ENCODE measurements at places on chromosomes 2 and 18.

GRCh38 chr2:189751080-189751658 is 11.4 kb downstream of the OSGEPL1 start:
- peak; percentile 83 for DNase-seq

GRCh38 chr2:118021356-118021755 is 7.5 kb upstream of the CCDC93 start:
- no peak for DNase-seq

DNA sequence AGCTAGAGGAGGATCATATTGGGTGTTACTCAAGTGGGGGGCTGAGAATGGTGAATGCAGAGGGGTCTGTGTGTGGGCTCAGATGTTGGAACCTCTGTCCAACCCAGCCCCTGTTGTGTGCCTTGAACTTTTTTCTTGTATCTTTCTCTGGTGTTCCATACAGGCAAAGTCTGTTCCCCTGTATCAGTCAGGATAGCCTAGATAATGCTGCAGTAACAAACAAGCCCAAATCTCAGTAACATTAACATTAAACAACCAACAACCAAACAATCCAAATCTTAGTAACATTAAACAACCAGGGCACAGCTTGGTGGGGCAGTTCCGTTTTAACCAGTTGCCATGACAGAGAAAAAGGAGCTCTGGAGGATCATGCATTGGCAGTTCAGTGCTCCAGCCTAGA is 103.7 kb downstream of the CTIF start:
- DNase-seq = no peak

DNA sequence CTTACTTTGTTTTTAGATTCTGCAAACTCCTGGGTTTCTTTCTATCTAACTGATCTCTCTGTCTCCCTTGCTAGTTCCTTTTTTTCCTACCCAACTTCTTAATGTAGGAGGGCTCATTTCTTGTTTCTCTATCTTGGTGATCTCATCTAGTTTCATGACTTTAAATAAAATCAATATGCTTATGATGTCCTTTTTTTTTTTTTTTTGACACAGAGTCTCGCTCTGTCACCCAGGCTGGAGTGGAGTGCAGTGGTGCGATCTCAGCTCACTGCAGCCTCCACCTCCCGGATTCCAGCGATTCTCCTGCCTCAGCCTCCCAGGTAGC is 42.2 kb upstream of the IL1RL1 start:
- DNase-seq = no peak

DNA sequence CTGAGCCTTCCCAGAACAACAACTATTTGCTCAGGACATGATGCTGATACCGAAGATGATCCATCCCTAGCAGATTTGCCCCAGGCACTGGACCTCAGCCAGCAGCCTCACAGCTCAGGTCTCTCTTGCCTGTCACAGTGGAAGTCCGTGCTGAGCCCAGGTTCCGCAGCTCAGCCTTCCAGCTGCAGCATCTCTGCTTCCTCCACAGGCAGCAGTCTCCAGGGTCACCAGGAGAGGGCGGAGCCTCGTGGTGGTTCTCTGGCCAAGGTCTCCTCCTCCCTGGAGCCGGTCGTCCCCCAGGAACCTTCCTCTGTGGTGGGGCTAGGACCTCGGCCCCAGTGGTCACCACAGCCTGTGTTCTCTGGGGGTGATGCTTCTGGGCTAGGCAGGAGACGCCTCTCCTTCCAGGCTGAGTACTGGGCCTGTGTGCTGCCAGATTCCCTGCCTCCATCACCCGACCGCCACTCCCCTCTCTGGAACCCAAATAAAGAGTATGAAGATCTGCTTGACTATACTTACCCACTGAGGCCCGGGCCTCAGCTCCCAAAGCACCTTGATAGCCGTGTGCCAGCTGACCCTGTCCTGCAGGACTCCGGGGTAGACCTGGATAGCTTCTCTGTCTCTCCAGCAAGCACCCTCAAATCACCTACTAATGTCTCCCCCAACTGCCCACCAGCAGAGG is 15.4 kb downstream of the CEP68 start:
- no peak for DNase-seq

Measured in activated CD4-positive, alpha-beta T cell treated with anti-CD3 and anti-CD28 coated beads, Interleukin-2, amount 10 ng/mL, durations not matched to agents 24 days and 14 days (primary cell).